Esophagus muscularis mucosa (tissue), 4 donors: ENCODE measurements at places on chromosomes 16 and 17. TPM values are rescaled to one million over a fixed set of nuclear protein-coding genes. Genes with fewer than 3 reads are reported as not detected.

- DNase-seq, result no peak
Observed at GRCh38 chr17:73496232-73496631, 148.0 kb downstream of the SDK2 start.

GRCh38 chr16:15866451-15866850, 9.6 kb upstream of the MYH11 start:
- DNase-seq, result no peak

- DNase-seq, result no peak
Observed at GRCh38 chr16:25108054-25108453, 3.5 kb upstream of the LCMT1 start.

DNA sequence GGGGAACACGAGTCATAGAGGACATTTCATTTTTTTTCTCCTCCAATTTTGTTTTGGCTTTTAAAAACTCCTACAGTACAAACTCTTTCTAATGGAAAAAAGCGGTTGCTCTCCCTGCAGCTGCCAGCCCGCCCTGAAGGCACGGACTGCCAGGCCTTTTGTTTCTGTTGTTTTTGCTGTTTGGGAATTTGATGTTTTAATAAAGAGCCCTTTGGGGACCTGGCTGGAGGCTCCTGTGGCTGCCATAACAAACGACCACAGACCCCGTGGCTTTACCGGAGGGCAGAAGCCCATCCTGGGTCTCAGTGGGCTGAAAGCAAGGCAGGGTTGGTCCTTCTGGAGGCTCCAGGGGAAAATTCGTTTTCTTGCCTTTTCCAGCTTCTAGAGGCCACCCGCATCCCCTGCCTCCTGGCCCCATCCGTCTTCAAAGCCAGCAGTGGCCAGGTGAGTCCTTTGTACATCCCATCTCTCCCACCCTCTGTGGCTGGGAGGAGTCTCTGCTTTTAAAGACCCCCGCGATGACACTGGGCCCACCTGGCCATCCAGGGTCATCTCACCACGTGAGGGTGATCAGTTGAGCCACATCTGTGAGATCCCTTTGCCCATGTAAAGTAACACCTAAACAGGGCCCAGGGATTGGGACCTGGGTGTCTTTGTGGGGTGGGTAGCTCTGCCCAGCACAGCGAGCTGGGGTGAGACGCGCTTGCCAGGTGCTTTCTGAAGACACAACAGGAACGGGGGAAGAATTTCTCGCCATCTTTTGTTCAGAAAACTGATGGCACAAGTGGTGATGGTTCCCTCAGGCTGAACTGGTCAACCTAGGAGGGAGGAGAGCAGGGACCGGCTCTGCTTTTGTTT, 113.9 kb downstream of the BANP start:
- no peak for DNase-seq

- no peak for DNase-seq
Observed at GRCh38 chr16:60945225-60945624, 1091.0 kb downstream of the CDH8 start.

DNA sequence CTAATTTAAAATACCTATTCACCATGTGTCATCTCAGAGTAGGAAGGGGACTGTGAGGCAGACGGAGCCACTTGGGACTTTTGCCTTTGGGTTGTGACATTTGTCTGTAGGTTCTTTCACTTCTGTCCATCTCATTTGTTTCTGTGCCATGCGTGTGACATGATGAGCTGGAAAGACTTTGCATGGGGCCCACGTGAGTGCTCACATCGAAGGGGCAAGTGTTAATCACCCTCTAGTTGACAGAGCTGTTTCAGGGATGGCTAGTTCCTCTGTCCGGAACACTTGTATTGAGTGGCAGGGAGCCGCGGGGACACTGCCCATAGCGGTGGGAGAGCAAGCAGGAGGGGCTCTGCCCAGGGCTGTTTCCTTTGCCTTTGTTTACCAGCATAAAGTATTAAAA, 112.0 kb downstream of the RPTOR start:
- no peak for DNase-seq

- peak; percentile 37 for DNase-seq
Observed at GRCh38 chr16:47732523-47733111, 271.5 kb downstream of the PHKB start.

DNA sequence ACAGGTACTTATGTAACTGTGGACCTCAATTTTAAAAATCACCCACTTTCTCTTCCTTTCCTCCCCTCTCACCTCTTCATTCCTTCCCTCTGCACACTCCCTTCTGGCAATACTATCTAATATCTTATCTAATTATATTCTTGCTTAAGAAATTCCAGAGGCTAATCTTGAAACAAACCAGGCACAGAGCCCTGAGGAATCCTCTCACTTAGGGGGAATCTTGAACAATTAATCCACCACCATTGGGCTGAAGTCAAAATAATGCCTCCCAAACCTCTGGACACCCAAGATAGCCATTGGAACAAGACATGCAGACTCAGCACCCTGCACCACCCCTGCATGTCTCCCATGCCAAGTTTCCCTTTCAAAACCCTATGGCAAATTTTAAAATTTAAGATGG, 1.0 kb upstream of the KRTAP4-6 start:
- DNase-seq, result no peak

GRCh38 chr16:73049091-73049490, 1.2 kb upstream of the ZFHX3 start:
- no peak for DNase-seq

DNA sequence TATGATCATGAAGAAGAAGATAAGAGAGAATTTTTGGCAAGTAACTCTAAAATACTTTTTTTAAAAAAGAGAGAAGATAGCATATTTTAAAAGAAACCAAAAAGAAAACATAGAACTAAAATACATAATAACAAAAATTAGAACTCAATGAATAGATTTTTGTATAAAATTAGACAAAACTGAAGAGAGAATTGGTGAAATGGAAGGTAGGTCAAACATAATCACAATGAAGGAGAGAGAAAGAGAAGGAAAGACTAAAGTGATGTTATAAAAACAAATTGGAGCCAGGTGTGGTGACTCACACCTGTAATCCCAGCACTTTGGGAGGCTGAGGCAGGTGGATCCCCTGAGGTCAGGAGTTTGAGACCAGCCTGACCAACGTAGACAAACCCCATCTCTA, 211.5 kb downstream of the AXIN2 start:
- no peak for DNase-seq

DNA sequence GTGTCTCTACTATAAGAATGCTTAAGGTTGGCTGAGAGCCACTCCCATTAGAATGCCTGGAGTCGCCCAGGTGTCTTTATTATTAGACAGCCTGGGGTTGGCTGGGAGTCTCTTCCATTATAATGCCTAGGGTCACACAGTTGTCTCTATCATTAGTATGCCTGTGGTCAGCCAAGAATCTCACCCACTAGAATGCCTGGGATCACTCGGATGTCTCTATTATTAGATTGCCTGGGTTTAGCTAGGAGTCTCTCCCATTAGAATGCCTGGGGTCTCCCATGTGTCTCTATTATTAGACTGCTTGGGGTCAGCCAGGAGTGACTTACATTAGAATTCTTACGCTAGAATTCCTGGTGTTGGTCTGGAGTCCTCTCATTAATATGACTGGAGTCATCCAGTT, 2255.3 kb downstream of the TP53TG3F start:
- no peak for DNase-seq

DNA sequence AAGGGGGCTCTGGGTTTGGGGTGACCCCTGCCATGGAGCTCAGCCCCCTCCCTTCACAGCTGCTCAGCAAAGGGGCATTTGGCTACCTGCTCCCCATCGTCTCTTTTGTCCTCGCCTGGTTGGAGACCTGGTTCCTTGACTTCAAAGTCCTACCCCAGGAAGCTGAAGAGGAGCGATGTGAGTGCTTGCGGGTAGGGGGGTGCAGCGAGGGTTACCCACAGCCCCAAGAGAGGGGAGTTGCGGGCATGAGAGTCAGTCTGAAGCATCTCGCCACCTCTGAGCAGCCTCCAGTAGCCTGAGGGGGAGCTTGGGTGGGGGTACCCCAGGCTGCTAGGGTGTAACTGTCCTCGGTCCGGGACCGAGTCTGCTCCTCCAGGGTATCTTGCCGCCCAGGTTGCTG, 6.8 kb upstream of the TCAP start:
- no peak for DNase-seq

DNA sequence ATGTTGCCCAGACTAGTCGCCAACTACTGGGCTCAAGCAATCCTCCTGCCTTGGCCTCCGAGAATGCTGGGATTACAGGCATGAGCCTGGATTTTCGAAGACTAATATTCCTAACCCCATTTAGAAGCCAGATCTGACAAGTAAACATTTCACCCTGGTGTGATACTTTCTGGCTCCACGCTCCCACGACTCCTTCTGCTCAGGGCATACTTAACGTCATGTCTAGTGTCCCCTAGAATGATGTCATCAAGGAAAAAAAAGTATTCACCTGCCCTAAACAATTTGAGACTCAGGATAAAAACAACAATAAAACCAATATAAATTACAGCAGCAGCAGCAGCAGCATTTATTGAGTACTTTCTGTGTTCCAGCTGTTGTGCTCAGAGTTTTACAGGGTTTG, 13.2 kb downstream of the ITGB3 start:
- no peak for DNase-seq

DNA sequence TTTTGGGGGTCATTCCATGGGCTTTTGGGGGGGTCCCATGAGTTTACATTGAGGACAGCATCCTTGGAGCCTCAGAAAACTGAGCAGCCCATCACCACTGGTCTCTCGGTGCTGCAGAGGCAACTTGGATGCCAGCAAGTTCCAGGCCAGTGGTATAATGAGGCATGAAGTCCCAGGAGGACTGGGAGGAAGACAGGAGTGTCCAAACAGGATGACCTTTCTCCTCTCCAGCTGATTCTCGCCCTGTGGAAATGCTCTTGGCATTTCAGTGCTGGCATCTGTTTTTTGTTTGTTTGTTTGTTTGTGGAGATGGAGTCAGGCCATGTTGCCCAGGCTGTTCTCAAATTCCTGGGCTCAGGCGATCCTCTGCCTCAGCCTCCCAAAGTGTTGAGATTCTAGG, 347.6 kb downstream of the SNX29 start:
- no peak for DNase-seq

DNA sequence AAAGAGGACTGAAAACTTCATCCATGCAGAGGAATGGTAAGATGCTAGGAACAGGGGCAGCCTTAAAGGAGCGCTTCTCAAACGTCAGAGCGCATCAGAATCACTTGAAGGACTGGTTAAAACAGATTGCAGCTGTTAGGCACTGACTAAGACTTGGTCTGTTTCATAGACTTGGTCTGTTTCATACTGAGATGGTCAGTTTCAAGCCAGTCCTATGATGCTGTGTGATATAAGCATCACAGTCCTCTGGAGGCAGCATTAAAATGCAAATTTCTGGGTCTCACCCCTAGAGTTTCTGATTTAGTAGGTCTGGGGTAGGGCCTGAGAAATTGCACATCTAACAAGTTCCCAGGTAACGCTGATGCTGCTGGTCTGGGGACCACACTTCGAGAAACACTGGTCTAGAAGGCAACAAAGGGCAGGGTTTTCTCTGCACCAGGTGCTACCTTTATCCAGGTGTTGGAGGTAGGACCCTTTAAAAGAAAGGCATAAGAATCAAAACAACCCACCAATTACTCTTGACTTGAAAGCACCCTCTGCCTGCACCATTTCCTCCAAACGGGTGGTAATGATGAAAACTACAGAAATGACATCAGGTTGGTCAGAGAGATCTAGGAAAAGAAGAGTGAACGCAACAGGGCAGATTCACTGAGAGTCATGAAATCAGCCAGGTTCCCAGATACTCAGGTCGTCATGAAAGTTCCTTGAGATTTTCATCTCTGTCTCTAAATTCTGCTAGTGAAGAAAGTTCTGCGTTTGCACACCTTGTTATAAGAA, 95.0 kb upstream of the RCVRN start:
- no peak for DNase-seq

Gene WNT9B
- 0.65 TPM for total RNA-seq

Gene KRTAP17-1
- not detected for total RNA-seq

Gene SREBF1
- 42.8 TPM for total RNA-seq

Gene GCGR
- 0.40 TPM for total RNA-seq

Gene ZNF423
- 11.4 TPM for total RNA-seq

Gene MYH3
- total RNA-seq, result 2.0 TPM
